ENCODE measurements at places on chromosomes 5 and 9. TPM values are rescaled to one million over a fixed set of nuclear protein-coding genes. Genes with fewer than 3 reads are reported as not detected.

CXCL14 gene
- 70.3 TPM for total RNA-seq

ALDH7A1 gene
- 60.9 TPM for total RNA-seq

HTR1A gene
- 0.90 TPM for total RNA-seq

TMEM250 gene
- total RNA-seq, result 53.7 TPM

APBA1 gene
- total RNA-seq, result 6.9 TPM

DNM1 gene
- 112 TPM for total RNA-seq

C9 gene
- total RNA-seq, result not detected

PCDHB7 gene
- total RNA-seq, result 0.29 TPM

SLC36A3 gene
- total RNA-seq, result not detected

CCDC152 gene
- total RNA-seq, result not detected

EPB41L4B gene
- total RNA-seq, result 29.1 TPM

GNAQ gene
- total RNA-seq, result 52.1 TPM

FAM221B gene
- total RNA-seq, result 1.1 TPM

TMEM245 gene
- total RNA-seq, result 49.2 TPM

FOXE1 gene
- total RNA-seq, result 4.2 TPM

PLGRKT gene
- total RNA-seq, result 25.9 TPM

STK32A gene
- 2.0 TPM for total RNA-seq

GRIN1 gene
- total RNA-seq, result 0.94 TPM

CCDC171 gene
- 7.4 TPM for total RNA-seq

AQP7 gene
- 3.7 TPM for total RNA-seq

GPR150 gene
- total RNA-seq, result not detected

FOXD4L3 gene
- not detected for total RNA-seq

FOXD1 gene
- total RNA-seq, result 1.3 TPM
